ENCODE measurements at places on chromosomes 1 and 21.

- H3K27ac ChIP-seq: no peak overlapping the region
- no peak overlapping the region for H3K4me3 ChIP-seq
- H3K4me1 ChIP-seq: no peaks in the 10 kb centered on the region
- DNase-seq: no peak
- H3K27me3 ChIP-seq: no peaks in the 10 kb centered on the region
- no peaks in the 10 kb centered on the region for H3K36me3 ChIP-seq
Observed at GRCh38 chr21:14523234-14523633, 22.9 kb downstream of the SAMSN1 start.

GRCh38 chr1:29674627-29675326 lies 438.5 kb downstream of the PTPRU start:
- H3K27ac ChIP-seq: no peak overlapping the region
- no peaks in the 10 kb centered on the region for H3K27me3 ChIP-seq
- DNase-seq: peak; percentile 64
- peaks cover 5% of the 10 kb centered on the region for H3K4me1 ChIP-seq
- no peaks in the 10 kb centered on the region for H3K36me3 ChIP-seq

- H3K4me3 ChIP-seq: no peak overlapping the region
- DNase-seq: no peak
- no peak overlapping the region for H3K27ac ChIP-seq
- H3K36me3 ChIP-seq: no peaks in the 10 kb centered on the region
- H3K27me3 ChIP-seq: no peaks in the 10 kb centered on the region
- no peaks in the 10 kb centered on the region for H3K4me1 ChIP-seq
Observed at GRCh38 chr1:157249326-157249725, 111.1 kb upstream of the ETV3 start.

GRCh38 chr1:60222360-60223115 lies 149.0 kb upstream of the C1orf87 start:
- no peaks in the 10 kb centered on the region for H3K36me3 ChIP-seq
- H3K4me1 ChIP-seq: peaks cover 7% of the 10 kb centered on the region
- no peak overlapping the region for H3K4me3 ChIP-seq
- H3K27me3 ChIP-seq: no peaks in the 10 kb centered on the region

- no peak overlapping the region for H3K27ac ChIP-seq
- H3K4me1 ChIP-seq: peaks cover 31% of the 10 kb centered on the region
- H3K36me3 ChIP-seq: peaks cover 2% of the 10 kb centered on the region
Observed at GRCh38 chr1:12600335-12600734, 17.7 kb downstream of the DHRS3 start.

- H3K36me3 ChIP-seq: no peaks in the 10 kb centered on the region
- H3K27ac ChIP-seq: no peak overlapping the region
- no peak for DNase-seq
- peaks cover 5% of the 10 kb centered on the region for H3K4me1 ChIP-seq
Observed at GRCh38 chr1:21518774-21519455, 9.7 kb downstream of the ALPL start.

- H3K27ac ChIP-seq: no peak overlapping the region
- H3K4me1 ChIP-seq: peaks cover 9% of the 10 kb centered on the region
- no peaks in the 10 kb centered on the region for H3K27me3 ChIP-seq
- no peak for DNase-seq
- no peak overlapping the region for H3K4me3 ChIP-seq
Observed at GRCh38 chr1:169094897-169095569, 11.5 kb upstream of the ATP1B1 start.

GRCh38 chr1:154698320-154699096 lies 90.5 kb upstream of the ADAR start:
- H3K36me3 ChIP-seq: no peaks in the 10 kb centered on the region
- no peak overlapping the region for H3K4me3 ChIP-seq
- DNase-seq: no peak
- no peak overlapping the region for H3K27ac ChIP-seq
- peaks cover 25% of the 10 kb centered on the region for H3K27me3 ChIP-seq
